ENCODE measurements at places on chromosomes 6 and 20.

DNA sequence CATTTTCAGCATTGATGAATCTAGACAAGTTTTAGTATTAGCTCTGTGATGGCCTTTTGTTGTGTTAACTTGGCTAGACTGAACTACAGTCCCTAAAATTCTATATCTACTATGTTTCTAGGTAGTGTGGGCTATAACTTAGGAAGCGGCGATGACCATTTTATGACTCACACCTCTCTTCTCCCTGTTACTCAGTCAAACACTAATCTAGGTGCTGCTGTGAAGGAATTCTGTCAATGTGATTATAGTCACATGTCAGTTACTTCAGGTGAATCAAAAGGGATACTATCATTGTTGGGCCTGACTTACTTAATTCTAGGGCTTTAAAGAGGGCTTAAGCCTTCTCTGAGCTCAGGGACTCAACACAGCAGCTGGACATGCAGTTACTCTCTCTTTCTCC lies 691.5 kb upstream of the MAP3K7 start:
- no peak for DNase-seq

DNA sequence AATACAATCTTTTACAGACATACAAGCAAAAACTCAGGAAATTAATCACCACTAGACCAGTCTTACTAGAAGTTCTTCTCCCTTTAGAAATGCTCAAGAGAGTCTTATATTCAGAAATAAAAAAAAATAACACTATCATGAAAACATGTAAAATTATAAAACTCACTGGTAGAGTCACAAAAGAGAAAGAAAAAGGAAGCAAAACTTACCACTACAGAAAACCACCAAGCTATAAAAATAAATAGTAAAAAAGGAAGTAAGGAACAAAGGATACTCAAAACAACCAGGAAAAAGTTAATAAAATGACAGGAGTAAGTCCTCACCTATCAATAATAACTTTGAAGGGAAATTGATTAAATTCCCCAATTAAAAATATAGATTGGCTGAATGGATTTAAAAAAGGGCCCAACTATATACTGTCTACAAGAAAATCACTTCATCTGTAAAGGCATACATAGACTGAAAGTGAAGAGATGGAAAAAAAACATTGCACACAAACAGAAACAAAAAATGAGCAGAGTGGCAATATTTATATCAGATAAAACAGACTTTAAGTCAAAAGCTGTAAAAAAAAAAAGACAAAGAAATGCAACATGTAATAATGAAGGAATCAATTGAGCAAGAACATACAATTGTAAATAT lies 489.5 kb downstream of the KIF16B start:
- DNase-seq: no peak

- no peak for DNase-seq
These were observed 236.3 kb downstream of the EPHA7 start for GRCh38 chr6:93182938-93183479.

DNA sequence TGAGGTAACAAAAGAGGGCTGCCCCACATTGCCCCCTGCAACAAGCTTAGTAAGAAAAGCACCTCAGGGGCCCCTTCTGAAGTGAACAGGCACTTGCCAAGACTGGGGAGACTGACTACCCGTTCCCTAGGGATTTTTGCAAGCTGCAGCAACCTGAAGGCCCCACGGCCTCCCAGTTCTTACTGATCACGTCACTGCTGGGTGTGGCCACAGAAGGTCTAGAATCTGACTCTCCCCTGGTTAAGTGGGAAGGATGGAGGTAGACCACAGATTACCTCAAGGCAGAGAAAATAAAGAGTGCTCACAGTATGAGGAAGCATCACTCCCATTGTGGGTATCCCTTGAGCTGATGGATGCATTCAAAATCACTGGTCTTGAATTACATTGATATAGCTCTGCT lies 201.5 kb upstream of the KCNQ5 start:
- no peak for DNase-seq

DNA sequence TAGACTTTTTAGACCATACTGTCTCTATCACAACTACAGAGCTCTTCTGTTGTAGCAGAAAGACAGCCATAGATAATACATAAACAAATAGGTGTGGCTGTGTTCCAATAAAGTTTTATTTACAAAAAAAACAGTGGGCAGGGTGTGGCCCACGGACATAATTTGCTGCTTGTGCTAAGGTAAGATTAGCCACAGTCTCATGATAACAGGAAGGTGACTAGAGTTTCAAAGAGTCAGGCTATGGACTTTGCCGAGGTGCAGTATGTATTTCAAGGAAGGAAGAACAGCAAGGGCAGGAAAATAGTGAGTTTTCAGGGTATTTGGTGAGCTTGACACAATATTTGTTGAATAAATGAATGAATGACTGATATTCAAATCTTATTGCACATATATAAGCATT lies 20.2 kb downstream of the SOBP start:
- no peak for DNase-seq

- DNase-seq: no peak
These were observed 169.4 kb downstream of the TRDN start for GRCh38 chr6:123467392-123467791.

DNA sequence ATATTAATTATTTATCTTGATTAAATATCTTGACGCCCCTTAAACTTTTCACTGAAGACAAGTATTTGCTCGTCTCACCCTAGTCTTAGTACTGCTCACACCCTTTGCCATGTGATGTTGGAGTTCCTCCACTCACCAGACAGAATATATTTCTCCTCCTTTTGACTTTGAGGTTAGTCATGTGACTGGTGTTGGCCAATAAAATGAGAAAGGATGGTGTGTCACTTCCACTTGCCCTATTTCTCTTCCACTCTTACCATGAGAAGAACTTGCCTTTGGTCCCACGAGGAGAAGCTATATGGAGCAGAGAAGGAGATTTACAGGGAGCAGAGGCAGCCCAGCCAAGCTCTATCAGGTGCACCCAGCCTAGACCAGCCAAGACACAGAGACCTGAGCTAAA lies 64.9 kb upstream of the TAB2 start:
- DNase-seq: no peak

DNA sequence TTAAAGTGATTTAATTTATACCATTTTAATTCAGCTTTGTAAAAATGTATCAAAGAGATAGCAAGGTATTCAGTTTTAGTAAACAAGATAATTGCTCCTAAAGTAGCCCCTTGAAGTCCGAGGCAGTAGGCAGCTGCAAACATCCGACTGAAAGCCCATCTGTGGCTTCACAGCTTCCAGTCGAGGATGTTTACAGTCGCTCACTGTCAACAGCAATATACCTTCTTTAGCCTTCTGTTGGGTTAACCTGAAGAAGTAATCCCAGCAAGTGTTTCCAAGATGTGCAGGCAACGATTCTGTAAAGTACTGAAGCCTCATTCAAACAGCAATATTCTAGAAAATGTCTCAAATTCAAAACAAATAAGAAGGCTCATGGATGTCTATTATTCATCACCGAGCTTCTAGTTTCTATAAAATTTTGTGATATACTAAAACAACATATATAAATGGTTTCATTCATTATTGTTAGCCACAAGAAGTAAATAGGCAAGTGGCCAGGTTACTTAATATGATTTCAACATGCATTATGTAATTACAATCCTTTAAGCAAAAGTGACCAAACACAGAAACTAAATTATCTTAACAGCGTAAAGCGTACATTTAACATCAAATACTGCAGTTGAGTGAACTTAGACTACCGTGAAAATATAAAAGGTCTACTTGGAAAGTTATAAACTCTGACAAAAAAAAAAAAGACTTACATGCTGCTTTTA lies 115.0 kb downstream of the OGFRL1 start:
- no peak for DNase-seq
